ENCODE measurements at places on chromosomes 16 and 17.

GRCh38 chr17:65294181-65294719, 157.1 kb downstream of the RGS9 start:
- peak; percentile 69 for DNase-seq

- no peak for DNase-seq
Measured at GRCh38 chr17:82034371-82035011, 3.0 kb downstream of the DCXR start.

- DNase-seq = no peak
Measured at GRCh38 chr16:85453194-85453678, 159.9 kb upstream of the GSE1 start.

GRCh38 chr17:49434821-49435670, 20.4 kb upstream of the PHB1 start:
- no peak for DNase-seq

DNA sequence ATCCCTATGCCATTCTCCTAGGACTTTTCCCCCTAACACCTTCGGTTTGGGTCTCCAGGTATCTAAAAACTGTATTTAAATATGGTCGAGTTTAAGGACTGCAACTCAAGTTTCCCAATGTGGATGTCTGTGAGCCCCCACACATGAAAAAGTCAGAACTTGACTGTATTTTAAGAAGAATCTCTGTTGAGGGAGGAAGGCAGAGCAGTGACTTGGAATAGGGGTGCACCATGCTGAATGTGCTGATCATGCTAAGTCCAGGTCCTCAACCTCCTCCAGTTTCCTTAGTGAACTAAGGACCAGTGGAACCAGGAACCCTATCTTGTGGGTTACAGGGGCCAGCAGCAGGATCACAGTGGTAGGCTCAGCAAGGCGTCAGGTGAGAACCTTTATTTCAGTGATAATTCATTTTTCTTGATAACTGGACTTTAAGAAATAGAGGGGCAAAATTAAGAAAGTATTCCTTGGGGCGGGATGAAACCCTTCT, 19.5 kb downstream of the GRB7 start:
- DNase-seq = no peak

DNA sequence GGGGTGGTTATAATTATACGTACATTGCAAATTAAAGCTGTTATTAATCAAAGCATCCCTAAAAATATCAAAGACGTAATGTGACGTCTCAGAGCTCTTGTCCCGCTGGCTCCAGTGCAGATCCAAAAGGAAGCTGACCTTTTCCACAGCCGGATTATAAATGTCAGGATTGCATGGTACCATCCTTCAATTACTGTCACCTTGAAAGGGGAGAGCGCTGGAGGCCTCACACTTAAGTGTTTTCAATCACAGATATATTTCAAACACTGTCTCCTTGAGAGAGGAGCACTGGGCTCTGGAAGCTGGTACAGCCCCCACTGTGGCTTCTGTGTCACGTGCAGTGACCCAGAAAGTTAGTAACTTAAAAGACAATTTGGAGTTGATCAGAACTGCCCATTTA, 94.2 kb downstream of the AIPL1 start:
- DNase-seq = no peak

DNA sequence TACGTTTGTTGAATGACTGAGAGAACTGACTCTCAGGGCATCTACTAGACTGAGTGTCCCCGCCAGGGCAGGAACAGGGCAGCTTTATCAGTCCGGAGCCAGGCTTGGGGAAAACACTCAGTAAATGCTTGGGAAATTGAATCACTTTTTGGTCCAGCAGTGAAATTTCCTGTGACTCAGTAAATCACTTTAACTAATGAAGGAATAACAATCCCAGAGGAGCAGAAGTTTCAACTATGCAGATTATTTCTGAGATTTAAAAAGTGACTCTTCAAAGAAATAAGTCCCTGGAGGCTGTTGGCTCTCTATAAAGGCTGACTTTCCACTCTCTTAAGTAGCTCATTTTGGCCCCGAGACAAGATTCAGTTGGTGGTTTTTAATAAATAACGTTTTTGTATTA, 101.8 kb downstream of the FOXL1 start:
- DNase-seq = peak; percentile 25

DNA sequence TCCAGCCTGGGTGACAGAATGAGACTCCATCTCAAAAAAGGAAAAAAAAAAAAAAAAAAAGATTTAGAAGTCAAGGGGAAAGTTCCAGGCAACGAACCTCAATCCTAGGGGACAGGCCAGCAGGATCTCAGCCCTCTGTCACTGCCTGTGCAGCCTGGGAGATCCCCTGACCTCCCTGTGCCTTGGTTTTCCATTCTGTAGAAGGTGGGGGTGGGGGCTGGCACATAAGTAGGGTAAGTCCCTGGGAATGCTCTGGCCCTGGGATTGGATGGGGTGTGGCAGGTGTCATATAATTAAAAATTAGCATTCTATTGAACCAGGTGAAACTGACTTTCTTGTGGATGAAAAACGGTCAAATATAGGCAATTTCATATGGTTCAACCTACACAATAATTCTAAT, 90.5 kb downstream of the C16orf78 start:
- DNase-seq = no peak

GRCh38 chr17:36117505-36118382, 14.1 kb downstream of the CCL4 start:
- DNase-seq = no peak

GRCh38 chr17:81621494-81622130, 15.3 kb downstream of the NPLOC4 start:
- no peak for DNase-seq

DNA sequence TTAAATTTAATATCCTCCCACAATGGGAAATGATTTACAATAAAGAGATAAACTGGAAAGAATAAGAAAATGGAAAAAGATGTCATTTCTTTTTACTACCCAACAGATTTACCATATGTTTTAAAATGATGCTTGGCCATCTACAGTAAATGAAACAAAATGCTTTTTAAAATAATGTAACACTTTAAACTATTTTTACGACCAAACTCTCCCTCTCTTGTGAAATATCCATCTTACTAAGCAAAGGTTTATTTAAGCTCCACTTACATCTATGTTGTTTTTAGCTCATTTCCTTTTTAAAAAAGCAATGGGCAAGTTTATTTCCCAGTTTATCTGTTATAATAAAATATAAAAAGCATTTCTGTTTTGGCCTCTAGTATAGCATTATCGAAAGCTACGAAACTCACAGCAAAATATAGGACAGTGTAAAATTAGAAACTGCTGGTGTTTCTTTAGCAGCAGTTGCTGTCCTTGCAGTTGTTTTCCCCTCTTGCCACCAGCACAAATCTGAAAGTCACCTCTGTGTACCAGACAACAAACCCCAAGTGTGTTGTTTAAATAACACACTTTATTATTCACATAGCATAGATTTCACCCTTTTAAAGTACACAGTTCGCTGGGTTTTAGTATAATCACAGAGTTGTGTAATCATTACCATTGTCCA, 195.1 kb downstream of the CDRT15L2 start:
- DNase-seq = no peak

DNA sequence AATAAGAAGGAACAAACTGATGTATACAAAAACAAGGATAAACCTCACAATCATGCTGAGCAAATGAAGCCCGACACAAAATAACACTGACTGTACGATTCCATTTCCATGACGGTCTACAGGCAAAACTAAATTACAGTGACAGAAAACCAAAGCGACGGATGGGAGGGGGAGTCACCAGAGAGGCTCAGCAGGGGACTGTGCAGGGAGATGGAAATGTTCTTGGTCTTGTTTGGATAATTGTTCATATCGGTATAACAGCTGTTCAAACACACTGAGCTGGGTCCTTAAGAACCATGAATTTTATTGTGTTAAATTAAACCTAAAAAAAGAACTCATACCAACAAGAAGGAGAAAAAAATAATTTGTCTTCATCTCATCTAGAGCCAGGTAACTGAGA, 97.8 kb downstream of the NXN start:
- no peak for DNase-seq

GRCh38 chr17:31327534-31328159, 6.2 kb upstream of the EVI2A start:
- DNase-seq = no peak

GRCh38 chr16:71846431-71846830, 655 bp downstream of the ATXN1L start:
- DNase-seq = no peak

GRCh38 chr17:82892899-82893565, 53.2 kb upstream of the ZNF750 start:
- no peak for DNase-seq

GRCh38 chr17:82767041-82767754, 15.3 kb downstream of the TBCD start:
- DNase-seq = no peak

- no peak for DNase-seq
Measured at GRCh38 chr16:14489460-14489859, 140.6 kb downstream of the PARN start.

DNA sequence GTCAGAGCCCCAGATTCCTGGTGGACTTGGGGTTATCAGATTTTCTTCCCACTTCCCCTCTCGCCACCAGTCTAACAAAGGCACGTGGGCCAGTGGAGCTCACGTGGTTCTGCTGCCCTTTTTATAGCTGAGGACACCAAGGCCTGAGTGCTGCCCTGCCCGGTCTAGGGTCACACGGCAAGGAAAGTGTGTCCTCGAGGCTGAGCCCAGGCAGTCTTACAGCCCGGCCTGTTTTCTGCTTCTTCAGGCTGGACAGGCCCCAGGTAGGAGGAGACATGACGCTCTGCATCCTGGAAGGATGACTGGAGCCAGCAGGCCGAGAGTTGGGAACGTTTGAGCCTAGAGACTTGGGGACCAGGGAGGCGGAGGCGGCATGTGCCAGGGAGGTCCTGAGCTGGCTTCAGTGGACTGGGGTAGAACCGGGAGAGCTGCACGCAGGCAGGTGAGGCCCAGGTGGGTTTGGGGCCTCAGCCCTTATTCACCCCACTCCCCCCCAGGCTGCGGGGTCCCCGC, 3.5 kb downstream of the CTRB1 start:
- DNase-seq = no peak

DNA sequence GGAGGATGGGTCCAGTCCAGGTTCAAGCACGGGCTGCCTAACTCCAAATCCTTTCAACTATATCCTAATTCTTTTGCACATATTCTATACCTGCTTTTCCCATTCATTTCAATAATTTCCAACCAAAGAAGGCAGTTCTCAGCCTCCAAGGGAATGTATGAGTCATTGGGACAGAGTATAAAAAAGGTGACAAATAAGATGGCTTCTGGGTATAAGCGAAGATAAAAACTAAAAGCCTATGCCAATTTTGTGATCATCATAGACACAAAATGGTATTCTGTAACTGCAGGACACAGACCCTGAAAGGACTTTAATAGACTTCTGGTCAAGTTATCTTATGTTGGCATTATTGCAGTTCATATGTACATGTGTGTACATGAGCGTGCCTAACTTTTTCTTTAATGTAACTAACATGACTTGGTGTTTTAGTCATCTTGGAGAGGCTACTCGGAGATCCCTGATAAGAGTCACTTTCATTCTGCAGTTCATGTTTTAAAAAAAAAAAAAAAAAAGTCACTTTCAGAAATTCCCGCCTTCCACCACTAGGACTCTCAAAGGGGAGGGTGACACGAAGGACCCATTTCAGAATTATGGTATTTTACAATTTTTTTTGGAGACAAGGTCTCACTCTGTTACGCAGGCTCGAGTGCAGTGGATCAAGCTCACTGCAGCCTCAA, 17.3 kb downstream of the COG1 start:
- no peak for DNase-seq

DNA sequence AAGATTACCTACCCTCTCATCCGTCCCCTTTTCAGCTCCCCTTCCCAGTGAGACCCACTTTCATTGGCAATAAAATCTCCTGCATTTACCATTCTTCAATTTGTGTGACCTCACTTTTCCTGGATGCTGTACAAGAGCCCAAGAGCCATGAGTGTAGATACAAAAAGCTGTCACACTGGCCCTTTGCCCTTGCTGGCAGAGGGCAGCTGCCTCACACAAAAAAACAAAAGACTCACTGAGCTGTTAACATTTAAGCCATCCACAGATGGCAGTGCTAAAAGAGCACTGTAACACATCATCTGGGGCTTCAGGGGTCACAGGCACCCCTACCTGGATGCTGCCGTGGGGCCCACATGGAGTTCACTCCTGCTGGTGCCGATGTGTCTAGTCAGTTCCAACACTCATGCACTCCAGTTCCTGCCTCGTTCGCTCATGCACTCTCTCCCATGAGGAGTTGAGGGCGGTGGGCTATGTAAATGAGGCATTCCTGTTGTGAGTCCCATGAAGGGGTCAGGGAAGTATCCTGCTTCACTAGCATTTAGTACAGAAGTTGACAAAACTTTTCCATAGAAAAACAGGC, 123.1 kb downstream of the CA10 start:
- DNase-seq = no peak

- no peak for DNase-seq
Measured at GRCh38 chr17:66720567-66720966, 114.3 kb upstream of the CACNG5 start.

GRCh38 chr16:47774661-47775060, 313.5 kb downstream of the PHKB start:
- no peak for DNase-seq

GRCh38 chr17:6047966-6048365, 22.2 kb upstream of the WSCD1 start:
- DNase-seq = no peak

DNA sequence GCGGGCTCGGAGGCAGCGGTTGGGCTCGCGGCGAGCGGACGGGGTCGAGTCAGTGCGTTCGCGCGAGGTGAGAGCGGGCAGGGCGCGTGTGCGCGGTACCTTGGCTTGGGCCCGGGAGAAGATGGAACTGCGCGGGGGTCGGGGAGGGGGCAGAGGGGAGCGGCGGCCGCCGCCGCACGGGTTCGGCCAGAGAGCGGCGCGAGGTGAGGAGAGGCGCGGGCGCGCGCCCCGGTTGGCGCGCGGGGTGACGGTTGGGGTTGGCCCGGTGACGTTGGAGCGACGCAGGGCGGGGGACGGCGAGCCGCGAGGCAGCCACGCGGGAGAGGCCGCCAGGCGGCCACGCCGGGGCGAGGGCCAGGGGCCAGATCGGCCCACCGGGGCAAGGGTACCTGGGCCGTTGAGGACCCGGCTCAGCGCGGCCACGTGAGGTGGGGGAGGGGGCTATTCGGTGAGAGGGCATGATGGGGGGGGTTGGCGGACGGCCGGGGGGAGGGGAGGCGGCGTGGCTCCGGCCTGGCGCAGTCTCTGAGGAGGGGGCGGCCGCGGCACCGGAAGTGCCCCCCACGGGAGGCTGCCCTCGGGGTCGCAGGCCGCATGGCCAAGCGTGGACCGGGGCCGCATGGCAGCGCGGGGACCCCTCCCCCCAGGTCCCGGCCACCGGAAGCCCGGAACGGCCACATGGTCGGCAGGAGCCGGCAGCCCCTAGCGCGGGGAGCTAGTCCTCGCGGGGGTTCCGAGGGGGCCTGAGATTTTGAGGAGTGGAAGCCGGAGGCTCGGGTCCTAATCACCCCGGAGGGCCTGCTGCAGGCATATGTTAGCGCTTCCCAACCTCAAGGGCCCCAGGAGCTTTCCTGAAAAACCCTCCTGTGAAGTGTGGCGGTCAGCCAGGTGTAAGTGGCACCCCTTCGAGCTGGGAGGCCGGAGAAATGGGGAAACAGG, 527 bp downstream of the EIF5A start:
- DNase-seq = no peak

- no peak for DNase-seq
Measured at GRCh38 chr17:58338841-58339754, 10.5 kb upstream of the TSPOAP1 start.

- no peak for DNase-seq
Measured at GRCh38 chr17:9926150-9926804, 21.2 kb upstream of the RCVRN start.
